ENCODE measurements at places on chromosomes 5 and 9.

DNA sequence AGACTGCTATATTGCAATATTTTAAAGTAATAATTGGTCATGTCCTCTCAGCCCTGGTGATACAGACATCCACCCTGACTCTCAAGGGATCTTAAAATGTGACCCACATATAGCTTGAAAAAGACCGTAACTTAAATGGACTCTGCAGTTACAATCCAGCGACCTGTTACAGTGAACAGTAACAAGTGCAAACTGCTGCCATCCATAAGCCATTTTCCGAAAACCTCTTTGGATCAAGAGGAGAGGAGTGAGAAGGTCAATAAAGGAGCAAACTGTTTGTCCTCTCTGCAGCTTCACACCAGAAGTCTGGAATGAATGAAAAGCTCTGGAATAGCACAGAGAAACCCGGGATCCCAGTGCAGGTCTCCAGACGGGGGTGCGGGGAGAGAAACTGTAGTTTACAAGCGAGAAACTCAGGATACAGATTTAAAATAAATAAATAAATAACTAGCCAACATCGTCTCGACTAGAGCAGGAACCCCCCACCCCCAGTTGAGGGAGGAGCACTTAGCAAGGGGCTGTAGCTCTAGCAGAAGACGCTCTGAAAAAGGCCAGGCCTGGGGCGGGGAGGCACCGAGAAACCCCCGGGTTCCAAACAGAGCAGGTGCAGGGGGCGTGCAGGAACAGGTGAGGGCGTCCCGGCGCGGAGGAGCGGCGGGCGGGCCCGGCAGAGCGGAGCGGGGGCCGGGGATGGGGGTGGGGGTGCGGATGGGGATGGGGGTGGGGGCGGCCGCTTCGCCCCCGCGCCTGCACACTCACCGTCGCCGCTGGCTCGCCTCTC lies 572 bp downstream of the ZDHHC21 start:
- DNase-seq = no peak

- DNase-seq = no peak
Measured at GRCh38 chr5:126416266-126416925, 6.8 kb upstream of the GRAMD2B start.

DNA sequence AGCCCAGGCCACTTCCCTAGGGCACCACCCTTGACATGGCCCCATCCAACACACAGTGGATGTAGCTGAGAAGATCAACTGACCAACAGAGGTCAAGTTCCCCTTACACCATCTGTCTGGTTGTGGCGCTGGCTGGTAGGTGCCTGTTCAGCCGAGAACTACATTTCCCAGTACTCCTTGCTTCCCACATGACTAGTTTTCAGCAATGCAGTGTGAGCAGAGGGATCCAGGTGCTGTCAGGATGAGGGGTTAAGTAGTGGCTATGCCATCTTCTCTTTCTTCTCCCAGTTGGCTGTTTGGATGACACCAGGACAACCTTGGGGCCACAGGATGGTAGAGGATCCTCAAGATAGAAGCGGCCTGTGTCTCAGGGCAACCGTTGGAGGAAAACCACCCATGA lies 48.6 kb upstream of the SH3PXD2B start:
- no peak for DNase-seq

DNA sequence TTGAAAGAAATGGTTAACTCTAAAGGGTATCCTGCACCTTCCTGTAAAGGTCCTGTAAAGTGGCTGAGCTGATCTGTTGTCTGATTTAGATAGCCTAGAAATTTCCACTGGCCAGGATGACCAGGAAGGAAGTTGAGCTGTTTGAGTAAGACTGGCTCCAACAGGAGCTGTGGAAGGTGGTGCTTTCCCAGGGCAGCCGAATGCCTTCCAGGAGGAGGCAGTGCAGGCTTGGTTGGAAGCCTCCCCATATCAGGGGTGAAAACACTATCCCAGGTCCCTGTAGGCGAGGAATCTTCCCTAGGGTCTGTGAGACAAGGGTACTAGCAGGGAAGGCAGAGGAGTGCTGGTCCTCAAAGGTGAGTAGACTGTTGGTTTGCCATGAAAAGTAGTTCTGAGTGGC lies 98.4 kb downstream of the LIX1 start:
- DNase-seq = no peak

DNA sequence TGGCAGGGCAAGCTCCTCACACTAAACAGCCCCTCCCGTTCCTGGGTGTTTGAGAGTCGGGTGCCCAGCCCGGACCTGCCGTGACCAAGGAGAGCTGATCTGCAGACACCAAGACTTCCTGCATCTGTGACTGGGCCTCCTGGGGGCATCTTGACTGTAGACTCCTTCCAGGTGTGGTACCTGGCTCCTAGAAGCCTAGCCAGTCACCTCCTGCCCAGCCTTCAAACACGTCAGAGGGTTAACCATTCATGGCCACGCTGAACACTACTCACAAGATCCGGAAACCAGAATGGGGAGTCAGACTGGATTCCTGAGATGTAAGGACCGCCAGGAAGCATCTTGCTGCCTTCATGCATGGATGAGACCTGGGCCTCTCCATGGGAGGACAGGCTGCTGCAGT lies 3.7 kb upstream of the LCN2 start:
- no peak for DNase-seq

GRCh38 chr9:35227284-35227683 lies 65.5 kb downstream of the UNC13B start:
- no peak for DNase-seq

- no peak for DNase-seq
Measured at GRCh38 chr9:129327552-129328328, 149.7 kb upstream of the IER5L start.

DNA sequence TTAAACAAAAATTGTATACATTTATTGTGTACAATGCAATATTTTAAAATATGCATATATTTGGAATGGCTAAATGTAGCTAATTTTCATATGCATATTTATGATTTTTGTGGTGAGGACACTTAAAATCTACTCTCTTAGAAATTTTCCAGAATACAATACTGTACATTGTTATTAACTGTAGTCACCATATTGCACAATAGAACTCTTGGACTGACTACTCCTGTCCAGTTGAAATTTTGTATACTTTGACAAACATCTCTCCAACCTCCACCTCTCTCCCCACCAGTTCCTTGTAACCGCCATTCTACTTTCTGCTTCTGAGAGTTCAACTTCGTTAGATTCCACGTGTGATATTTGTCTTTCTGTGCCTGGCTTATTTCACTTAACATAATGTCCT lies 49.2 kb upstream of the TAF11L2 start:
- DNase-seq = no peak

GRCh38 chr9:93596399-93596798 lies 20.0 kb downstream of the PHF2 start:
- DNase-seq = no peak

- no peak for DNase-seq
Measured at GRCh38 chr9:96073531-96074480, 198.3 kb downstream of the ERCC6L2 start.

DNA sequence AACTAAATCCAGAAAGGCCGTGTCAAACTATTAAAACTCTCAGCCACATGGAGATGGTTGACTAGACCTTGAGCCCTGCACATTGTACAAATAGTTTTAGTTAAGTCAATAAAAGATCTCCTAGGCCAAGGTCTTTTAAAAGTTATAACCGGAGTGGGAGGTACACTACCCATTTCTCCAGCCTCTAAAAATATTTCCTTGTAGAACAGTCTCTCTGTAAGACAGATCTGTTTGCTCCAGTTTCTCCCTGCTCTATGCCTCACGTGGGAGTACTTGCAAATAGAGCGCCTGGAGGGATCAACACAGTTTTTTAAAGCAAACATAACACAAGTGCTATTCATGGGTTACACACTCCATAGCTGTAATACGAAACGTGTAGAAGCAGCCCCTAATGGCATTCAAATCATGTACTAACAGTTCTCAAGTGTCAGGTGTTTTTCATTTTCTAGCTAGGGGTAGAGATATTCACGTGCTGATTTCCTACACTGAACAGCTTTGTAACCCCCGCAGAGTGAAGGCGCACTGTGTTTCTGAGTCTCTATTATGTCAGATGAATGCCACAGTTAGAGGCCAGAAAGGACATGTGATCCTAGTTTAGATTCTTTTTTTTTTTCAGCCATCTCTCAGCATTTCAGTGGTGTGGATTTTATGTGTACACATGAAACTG lies 703.4 kb upstream of the GRAMD2B start:
- no peak for DNase-seq

DNA sequence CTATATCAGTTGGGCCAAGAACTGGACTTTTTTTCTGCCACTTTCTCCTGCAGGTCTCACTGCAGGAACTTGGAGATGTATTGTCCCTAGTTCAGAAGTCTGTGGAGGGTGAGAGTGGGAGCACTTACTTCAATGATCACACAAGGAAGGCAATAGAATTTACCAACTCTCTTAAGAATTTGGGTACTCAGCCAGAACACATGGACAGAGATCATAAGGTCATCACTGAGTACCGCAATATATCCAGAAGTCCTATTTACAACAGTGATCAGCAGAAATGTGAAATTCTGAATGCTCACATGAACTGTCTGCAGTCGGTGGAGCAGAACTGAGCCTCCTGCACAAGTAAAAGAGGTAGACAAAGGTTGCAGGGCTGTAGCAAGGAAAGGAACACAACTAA lies 101.0 kb downstream of the FAM114A2 start:
- DNase-seq = no peak
